Neural crest cell (in vitro differentiated cells): ENCODE measurements at places on chromosomes 5 and 9. TPM values are rescaled to one million over a fixed set of nuclear protein-coding genes. Genes with fewer than 3 reads are reported as not detected.
A peak's percentile ranks its signal among the peaks of the same experiment; 100 is the strongest.

Gene ECSCR
- not detected in 2 replicates for total RNA-seq

DNA sequence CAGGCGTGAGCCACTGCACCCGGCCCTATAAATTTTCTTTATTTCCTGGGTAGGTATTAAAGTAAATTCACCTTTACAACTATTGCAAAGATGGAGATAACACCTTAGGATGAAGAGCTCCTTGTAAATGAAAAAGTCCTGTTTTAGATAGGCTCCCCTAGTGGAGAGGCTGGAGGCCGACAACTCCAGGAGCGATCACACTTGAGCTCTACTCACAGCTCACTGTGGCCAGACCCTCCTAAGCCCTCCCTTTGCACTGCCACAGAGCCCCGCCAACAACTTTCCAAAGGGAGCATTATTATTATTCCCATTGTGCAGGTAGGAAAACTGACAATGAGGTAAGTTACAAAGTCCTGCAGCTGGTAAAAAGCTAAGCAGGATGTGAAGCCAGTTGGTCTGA lies 139.1 kb upstream of the ERCC6L2 start:
- DNase-seq: no peak

DNA sequence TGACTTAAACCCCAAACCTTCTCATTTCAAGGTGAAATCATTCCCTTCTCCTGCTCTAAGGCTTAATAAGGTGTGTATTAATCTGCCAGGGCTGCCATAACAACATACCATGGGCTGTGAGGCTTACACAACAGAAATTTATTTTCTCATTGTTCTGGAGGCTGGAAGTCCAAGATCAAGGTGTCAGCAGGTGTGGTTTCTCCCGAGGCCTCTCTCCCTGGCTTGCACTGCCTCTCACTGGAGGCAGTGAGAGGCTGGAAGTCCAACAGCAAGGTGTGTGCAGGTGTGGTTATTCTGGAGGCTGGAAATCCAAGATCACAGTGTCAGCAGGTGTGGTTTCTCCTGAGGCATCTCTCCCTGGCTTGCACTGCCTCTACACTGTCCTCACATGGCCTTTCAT lies 280.3 kb upstream of the TUT7 start:
- no peak for DNase-seq

DNA sequence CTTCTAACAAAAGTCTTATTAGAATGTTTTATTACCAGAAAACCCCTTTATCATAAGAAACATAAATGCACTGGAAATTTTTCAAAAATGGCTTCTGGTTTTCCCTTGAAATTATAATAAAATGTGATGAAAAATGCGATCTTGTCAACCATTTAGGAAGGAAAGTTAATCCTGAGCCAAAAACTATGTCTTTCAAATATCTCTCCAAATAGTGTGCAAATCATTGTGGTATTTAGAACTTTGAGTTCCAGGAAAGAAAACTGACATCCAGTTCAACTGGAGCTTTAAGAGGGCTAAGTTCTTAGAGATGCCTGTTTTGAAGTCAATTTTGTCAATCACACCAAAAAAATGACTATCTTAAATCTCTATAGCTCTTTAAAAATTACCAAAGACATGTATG lies 425.4 kb downstream of the DNAH5 start:
- no peak for DNase-seq

- no peak for DNase-seq
Measured at GRCh38 chr5:100560860-100561259, 25.7 kb downstream of the FAM174A start.

Gene CTSL
- total RNA-seq: 33.4 and 33.8 TPM in 2 replicates

GRCh38 chr5:180059326-180059725 lies 12.2 kb downstream of the RNF130 start:
- no peak for DNase-seq

Gene RORB
- total RNA-seq: 0.35 and 0.75 TPM in 2 replicates

- no peak for DNase-seq
Measured at GRCh38 chr5:43623048-43623680, 20.2 kb downstream of the NNT start.

DNA sequence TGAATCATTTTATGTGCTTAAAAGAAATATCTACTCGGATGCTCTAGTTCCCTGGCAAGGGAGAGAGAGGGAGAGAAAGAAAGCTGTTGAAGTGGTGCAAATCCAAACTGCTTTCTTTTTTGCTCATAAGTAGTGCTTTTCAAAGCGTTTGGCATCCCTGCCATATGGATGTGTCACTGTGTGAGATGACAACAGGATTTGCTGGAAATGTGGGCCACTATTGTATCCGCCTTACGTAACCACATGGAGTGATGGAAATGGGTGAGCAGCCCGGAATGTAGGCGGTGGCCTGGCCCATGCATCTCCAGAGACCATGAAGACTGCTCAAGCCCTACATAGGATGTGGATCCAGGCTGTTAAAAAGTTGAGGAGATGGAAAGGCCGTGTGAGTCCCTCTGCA lies 30.8 kb downstream of the TJP2 start:
- DNase-seq: no peak

GRCh38 chr9:28121366-28121765 lies 548.1 kb upstream of the C9orf72 start:
- no peak for DNase-seq

GRCh38 chr9:95514342-95514741 lies 2.4 kb downstream of the PTCH1 start:
- no peak for DNase-seq

DNA sequence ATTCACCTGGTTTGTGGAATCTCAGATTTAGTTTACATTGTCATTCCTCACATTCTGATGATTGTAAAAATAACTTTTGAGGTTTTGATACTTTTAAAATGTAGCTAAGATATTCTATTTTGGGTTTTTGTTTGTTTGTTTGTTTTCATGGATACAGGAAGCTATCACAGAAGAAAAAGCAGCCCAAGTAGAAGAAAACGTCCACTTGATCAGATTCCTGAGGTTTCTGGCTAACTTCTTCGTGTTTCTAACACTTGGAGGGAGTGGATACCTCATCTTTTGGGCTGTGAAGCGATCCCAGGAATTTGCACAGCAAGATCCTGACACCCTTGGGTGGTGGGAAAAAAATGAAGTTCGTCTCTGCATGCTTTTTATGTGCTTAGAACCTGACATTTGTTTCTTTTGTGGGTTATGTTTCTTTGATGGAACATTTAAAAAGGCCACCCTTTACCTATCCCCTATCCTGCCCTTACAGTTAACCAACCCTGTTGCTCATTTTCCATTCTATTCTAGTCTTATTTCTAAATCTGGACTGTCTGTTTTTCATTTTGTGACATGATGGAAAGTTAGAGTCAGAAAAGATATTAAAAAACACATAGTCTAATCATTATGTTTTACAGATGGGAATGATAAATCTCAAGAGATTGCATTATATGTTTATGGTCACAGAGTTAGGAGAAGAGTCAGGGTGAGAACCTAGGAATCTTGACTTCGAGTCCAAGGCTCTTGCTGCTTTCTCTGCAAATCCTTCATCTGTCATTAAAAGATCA lies 163.7 kb downstream of the ALDH1A1 start:
- DNase-seq: no peak

GRCh38 chr5:108046955-108047670 lies 334.8 kb downstream of the FBXL17 start:
- DNase-seq: no peak

GRCh38 chr5:11130131-11130530 lies 369.1 kb upstream of the DAP start:
- DNase-seq: no peak

Gene CCDC152
- total RNA-seq: not detected in 2 replicates

- DNase-seq: no peak
Measured at GRCh38 chr5:3809455-3809854, 213.8 kb downstream of the IRX1 start.

Gene GLRA1
- total RNA-seq: 0.21 and 0.23 TPM in 2 replicates

DNA sequence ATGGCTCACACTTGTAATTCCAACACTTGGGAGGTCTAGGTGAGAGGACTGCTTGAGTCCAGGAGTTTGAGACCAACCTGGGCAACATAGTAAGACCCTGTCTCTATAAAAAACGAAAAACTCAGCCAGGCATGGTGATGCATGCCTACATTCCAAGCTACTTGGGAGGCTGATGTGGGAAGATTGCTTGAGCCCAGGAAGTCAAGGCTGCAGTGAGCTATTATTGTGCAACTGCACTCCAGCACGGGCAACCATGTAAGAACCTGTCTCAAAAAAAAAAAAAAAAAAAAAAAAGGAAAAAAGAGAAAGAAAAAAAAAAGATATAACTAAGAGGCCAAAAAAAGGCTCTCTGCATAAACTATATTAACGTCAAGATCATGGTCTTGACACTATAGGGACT lies 27.3 kb downstream of the GIN1 start:
- DNase-seq: no peak

Gene ASPN
- not detected in 2 replicates for total RNA-seq

DNA sequence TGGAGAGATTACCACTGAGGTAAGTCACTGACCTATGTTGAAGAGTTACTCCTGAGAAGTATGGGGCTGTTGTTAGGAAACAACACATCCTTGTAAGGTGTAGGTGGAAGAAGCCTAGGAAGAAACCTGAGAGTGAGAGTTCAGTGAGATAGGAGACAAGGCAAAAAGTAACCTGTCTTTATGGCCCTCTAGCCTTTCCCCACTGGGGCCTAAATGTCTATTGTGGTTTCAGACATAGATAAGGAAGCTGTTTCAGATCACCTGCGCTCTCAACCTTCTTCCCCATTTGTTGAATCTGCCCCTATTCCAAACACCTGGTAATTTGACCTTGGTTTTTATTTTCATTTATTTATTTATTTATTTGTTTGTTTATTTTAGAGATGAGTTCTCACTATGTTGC lies 397.1 kb upstream of the RORB start:
- no peak for DNase-seq

Gene ELL2
- 4.4 and 4.6 TPM in 2 replicates for total RNA-seq

Gene KIAA0825
- 3.4 and 3.5 TPM in 2 replicates for total RNA-seq

DNA sequence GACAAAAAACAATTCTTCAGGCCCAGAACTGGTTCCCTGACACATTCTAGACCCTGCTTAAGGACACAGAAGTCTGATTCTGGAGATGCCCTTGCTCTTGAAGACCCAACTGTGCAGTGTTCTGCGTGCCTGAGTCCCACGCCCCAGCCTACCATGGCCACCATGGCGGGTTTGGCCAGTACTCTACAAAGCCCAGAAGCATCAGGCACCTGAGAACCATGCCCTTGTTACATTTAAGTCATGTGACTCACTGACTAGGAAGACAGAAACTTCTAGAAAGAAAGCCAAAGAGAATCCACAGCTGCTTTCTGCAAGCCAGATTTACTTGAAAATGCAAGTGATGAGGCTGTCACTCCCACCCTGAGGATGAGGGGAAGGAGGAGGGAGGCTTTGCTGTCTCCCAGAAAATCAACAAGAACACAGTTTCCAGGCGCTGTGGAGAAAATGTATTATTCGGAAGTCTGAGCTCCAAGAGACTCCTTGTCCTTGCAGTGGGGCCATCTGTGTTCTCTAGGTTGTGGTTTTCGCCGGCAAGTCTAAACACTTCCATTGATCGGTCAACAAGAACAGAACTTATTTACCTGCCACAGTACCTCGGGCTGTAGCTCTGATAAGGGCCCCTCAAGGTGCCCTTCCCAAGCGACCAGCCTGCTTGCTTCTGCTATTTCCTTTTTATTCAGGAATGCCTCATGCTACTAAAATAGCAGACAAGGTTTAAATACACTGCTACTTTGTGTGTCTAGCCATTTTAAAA lies 81.3 kb upstream of the DMRT1 start:
- DNase-seq: no peak

GRCh38 chr9:132372177-132373095 lies 17.6 kb upstream of the SETX start:
- DNase-seq: no peak

Gene PCDHAC1
- 4.1 and 4.4 TPM in 2 replicates for total RNA-seq

GRCh38 chr9:121692606-121693387 lies 41.4 kb downstream of the DAB2IP start:
- no peak for DNase-seq

DNA sequence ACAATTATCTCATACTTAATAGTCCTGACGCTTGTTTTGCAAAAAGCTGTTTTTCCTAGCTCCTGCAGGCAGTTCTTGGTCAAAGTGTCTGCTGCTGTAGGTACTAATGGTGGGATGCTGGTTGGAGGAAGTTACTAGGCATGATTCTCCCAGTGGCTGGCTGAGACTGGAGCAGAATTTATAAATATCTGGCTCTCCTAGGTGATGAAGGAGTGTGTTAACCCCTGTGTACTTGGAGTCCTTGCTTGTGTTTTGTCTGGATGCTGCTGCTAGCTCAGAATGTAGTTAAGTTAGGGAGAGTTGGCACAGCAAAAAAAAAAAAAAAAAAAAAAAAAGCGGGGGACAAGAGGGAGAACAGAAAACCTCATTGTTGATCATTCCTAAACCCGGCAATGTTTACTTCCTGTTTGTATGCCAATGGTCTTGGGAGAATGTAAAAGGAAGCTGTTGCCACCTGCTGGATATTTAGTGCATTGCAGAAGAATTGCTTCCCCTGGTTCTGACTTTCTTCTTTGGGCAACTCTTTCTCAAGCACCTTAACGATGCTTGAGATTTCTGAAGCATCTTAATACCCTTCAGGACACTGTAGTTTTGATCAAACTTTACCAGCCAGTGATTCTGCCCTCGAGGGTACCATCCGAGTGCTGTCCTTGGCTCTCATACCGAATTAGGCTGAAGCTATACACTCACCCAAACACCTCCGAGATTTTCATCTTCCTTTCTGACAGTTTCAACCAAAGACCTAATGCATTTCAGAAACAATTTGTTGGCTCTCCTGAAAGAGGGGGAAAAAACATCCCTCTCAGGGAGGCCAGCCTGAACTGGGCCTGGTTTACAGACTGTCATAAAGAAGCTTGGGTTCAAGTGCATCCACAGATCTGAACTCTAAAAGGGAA lies 71.7 kb upstream of the WWC1 start:
- DNase-seq: peak; percentile 66

Gene HTR1A
- total RNA-seq: not detected in 2 replicates

Gene DNAJC21
- total RNA-seq: 46.2 and 51.9 TPM in 2 replicates

- no peak for DNase-seq
Measured at GRCh38 chr5:130032807-130033206, 128.5 kb downstream of the CHSY3 start.

Gene AIF1L
- 118 and 122 TPM in 2 replicates for total RNA-seq

DNA sequence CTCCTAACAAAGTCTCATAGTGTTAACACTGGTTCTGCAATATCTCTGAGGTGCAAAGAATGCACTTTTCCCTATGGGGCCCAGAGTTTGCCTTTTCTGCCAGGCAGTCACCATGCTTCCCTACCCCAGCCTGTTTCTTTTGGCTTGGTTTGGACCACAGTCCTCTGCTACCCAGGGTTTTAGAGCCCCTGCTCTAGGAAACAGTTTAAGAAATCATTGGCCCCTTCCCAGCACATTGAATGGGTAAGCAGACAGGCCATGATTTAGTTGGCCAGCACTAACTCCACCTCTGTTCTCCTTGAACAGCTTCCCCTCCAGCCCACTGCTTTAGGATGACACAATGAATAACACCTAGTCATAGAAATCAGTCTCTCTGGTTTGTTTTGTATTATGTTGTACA lies 73.2 kb downstream of the UBAP1 start:
- DNase-seq: no peak

- DNase-seq: peak; percentile 72
Measured at GRCh38 chr9:101028346-101029314, at the start of gene PLPPR1. Gene PLPPR1, plus strand, starts transcription at chr9:101028727.

DNA sequence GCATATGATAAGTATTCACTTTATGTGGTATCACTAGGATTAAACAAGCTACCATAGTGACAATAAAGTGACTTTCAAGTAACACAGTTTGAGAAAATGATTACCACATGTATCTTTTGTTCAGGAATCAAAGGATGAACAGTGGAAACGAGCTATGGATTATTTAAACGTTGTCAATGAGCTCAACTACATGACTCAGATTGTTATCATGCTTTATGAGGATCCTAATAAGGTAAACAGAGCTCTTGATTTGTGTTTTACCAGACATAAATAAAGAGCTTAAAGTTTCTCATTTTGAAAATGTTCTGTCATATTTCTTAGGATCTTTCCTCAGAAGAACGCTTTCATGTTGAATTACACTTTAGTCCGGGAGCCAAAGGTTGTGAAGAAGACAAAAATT lies 57.4 kb downstream of the PPIP5K2 start:
- DNase-seq: no peak
